Hindlimb muscle (tissue), 1 donor: ENCODE measurements at places on chromosomes 7 and 10.

- no peak for DNase-seq
These were observed 18.1 kb upstream of the NPTX2 start for GRCh38 chr7:98598846-98599615.

DNA sequence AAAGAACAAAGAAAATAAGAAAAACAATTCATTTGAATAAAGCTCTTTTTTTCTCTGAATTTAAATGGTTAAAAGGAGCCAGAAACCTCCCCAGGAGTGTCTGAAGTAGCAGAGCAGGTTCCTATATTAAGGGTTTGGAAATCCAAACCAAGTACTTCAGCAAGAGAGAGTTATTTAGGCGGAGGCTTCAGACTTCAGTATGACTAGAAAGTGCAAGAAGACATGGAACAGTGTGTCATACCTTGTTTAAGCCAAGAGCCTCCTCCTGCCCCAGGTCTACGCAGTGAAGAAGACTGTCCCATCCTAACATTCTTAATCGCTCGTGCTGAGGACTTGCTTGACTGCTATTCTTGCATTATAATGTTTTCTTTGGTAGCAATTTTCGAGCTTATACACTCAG lies 51.3 kb downstream of the ODAD2 start:
- DNase-seq, result peak; percentile 6

DNA sequence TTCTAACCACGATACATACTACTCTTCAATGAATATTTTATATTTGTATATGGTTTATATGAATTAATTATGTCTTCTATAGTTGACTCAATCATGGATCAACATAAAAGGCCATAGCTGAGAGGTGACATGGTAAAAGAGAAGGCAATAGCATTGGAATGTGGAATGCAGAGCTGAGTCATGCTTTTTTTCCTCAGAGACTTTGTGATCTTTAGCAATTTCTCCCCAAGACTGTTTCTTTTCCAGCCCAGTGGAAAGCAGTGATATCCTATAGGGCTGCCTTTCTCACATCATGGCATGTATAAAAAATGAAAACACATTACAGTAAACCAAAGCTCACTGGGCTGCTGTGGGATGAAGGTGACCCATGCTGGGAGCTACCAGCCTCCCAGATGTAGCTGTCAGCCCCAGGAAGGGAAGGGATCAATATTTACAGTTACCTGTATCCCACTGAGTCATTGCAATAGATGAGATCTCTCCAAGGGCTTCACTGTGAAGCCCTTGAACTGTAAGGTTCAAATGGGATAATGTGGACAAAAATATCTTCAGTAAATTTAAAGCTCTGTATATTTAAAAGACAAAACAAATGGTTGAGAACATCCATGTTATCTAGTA lies 30.2 kb downstream of the SLC39A12 start:
- no peak for DNase-seq

DNA sequence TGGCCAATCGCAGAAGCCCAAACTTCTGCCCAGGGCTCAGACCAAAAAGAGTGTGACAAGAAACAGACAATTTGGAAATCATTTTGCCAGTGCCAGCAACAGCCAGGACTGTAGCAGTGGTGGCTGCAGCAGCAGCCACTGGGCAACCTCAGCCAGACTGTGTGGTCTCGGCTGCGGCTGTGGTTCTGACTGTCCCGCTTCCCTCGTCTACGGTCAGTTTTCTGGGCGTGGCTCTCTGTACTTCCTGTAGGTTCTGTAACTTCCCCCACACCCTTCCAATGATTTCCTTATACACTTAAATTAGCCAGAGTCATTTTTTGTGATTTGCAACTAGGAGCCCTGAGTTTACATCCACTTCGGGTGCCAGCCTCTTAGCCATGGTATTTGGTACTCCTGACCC lies 39.9 kb downstream of the CYTH3 start:
- DNase-seq, result no peak

DNA sequence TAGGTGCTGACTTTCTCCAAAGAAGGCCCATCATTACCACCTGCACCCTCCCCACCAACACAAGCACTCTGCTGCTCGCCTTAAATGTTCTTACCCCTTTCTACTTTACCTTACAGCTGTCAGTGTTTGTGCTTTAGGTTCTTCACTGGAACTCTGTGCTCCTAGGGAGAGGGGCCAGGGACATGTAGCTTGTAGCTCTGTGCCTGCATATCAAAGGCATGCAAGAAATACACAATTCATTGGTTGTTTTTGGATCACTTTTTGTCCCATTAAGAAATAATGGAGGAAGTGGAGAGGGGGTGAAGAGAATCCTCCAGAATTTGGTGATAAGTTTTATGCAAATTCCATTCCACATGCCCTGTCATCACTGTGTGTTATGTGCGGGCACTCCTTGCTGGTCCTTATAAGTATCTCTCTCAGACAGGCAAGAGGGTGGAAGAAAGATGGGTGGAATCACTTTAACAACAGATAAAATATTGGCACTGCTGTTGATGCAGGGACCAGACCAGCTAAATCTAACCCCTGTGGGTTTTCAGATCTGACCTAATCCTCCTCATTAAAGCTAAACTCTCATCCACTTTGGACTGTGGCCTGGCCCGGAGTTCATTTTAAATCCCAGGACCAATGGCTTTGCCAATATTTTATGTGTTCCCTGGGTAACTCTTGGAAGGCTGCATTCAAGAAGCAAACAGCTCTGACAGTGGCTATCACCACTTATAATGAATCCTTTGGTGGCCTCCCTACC lies 375.8 kb upstream of the NFE2L3 start:
- peak; percentile 59 for DNase-seq

- DNase-seq, result no peak
These were observed 41.9 kb downstream of the PRSS2 start for GRCh38 chr7:142812437-142813215.

DNA sequence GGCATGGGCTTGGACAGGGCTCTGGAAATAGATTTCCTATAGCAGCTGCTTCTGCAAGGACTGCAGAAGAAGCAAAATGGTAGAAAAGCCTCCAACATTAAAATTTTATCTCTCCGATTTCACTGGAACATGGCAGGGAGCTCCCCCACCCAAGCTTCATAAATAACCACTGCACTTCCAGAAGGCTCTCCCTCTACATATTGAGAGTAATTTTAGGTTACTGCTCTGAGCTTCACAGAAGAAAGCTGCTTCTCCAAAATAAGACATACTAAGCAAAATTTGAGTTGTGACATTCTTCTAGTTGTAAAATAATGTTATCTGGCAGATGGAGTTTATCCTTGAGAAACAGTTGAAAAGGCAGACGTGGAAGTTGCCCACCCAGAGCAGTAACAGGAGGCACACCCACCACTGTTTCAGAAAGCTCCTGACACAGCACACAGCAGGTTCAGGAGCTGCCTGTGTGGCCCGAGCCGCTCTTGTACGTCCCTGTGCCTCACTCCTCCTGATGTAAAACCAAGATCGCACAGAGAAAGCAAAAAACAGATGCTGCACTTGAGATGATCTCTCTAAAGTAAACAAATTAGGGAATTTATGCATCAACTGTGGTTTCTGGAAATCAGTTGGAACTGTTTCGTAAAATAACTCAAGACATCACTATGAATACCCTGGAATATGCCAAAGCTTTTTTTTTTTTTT lies 621.0 kb downstream of the PARD3 start:
- peak; percentile 30 for DNase-seq

DNA sequence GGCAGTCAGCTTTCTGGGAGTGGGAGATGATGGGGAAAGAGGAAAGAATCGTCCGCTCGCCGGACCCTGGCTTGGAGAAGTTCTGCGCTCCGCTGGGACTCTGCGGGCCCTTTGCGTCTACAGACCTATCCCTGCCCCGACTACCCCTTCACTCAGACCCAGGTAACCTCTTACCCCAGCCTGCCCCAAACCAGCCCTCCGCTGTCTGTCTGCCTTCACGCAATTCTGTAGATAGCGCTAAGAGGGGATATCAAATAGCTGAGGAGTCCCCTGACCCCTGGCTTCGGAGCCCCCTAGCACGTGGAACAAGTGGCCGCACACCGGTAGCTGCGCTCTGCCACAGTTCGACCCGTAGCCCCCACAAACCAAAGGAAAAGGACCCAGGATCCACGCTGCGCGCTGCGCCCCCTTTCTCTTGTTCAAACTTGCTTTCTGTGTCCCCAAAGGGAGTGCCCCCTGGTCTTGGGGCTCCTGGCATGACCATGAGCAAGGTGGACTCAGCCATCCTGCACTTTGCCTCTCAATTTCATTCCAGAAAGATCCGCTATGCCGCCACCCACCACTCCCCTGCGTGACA lies 7.0 kb downstream of the HOXA4 start:
- no peak for DNase-seq

DNA sequence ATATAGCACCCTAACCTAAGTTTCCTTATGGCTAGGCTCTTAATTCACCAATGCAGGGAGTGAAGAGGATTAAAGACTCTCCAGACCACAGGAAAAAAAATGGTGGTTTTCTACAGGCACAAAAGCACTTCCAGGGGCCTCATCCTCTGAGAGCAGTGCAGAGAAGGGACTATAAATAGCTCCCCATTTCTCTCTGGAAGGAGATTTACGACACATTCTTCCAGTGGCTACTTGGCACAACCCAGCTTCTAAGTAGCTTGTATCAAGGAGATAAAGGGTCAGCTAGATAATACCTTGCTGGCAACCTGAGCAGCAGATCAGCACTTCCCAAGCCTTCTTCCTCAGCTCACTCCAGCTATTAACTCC lies 73.5 kb downstream of the CRPPA start:
- DNase-seq, result no peak

GRCh38 chr10:59033622-59034021 lies 142.8 kb upstream of the PHYHIPL start:
- no peak for DNase-seq

- DNase-seq, result no peak
These were observed 7.0 kb downstream of the PKD1L1 start for GRCh38 chr7:47941136-47941844.

DNA sequence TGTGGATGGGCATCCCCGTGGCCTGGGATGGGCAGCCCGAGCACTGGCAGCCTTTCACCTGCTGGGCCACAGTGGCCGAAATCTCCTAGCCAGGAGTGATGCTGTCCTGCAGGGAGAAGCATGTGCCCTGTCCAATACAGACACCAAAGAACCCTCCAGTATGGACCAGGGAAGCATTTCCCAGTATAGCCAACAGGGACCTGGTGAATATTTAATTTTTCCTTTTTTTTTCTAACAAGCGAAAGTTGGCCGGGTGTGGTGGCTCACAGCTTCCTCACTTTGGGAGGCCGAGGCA lies 11.0 kb downstream of the IMPDH1 start:
- no peak for DNase-seq

DNA sequence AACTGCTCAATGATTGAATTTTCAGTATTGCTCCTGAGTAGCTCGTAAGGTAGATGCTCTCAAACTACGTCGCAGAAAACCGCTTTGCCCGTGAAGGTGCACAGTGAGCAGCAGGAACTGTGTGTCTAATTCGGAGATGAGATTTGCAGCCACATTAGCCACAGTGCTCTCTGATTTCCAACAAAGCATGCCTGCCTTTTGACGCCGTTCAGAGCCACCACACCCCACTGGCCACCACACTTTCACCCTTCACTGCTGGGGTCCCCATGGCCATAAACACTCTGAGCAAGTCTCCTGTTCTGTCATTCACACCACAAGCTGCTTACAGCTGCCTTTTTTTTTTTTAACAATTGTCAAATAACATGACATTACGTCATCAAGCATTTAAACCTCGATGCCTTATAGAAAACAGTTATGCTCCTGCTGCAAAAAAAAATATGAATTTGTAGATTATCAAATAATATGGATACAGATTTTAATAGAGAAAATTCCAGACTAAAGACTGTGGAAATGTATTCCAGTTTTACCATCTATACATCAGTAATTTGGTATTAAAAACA lies 578.8 kb upstream of the PFKP start:
- no peak for DNase-seq

- no peak for DNase-seq
These were observed 225.4 kb upstream of the ZWINT start for GRCh38 chr10:56586461-56586891.

DNA sequence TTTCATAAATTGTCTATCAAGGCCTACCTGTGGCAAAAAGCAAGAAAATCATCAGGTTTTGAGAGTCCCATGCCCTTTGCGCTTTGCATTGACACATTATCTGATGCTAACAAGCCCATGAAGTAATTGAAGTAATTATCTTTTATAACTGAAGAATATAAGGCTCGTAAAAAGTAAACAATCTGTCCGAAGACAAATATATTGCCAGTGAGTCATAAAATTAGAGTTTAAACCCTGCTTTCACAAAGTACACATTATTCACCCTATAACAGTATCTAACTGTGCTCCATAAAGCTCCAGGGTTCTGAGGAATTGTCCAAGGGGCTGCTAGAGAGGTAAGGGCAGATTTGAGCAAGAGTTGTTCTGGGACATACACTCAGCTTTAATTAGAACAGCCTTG lies 102.3 kb upstream of the PPP1R3A start:
- DNase-seq, result no peak

- DNase-seq, result no peak
These were observed 10.4 kb upstream of the LMBR1 start for GRCh38 chr7:156903232-156903909.

- no peak for DNase-seq
These were observed 26.3 kb downstream of the ENTPD7 start for GRCh38 chr10:99685597-99685967.

- no peak for DNase-seq
These were observed 38.6 kb downstream of the DNAJB6 start for GRCh38 chr7:157375410-157375809.

- DNase-seq, result no peak
These were observed 5.1 kb downstream of the UNCX start for GRCh38 chr7:1237704-1238255.

DNA sequence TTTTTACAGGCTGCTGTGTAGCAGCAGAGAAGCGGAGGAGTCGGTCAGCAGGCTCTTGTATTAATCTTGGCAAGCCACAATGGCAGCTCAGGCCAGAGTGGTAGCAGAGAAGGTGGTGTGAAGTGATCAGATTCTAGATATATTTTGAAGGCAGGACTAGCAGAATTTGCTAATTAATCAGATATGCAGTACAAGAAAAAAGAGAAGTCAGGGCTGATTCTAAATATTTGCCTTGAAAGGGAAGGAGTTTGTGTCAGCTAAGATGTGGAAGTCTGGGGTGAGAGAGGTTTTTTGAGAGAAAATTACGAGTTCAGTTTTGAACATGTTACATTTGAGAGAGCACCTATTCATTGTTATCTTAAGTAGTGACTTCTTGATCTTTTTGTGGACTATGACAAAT lies 176.3 kb downstream of the WNT2 start:
- no peak for DNase-seq

- DNase-seq, result no peak
These were observed 1.1 kb downstream of the WDFY4 start for GRCh38 chr10:48685731-48686130.

- no peak for DNase-seq
These were observed 18.7 kb upstream of the NUB1 start for GRCh38 chr7:151322906-151323305.

- DNase-seq, result no peak
These were observed 29.3 kb downstream of the INPP5A start for GRCh38 chr10:132566892-132567291.

GRCh38 chr7:29434380-29434768 lies 129.3 kb upstream of the PRR15 start:
- no peak for DNase-seq
